Fibroblast of villous mesenchyme (primary cell): ENCODE measurements at places on chromosomes 6 and 20.
A peak's percentile ranks its signal among the peaks of the same experiment; 100 is the strongest.

GRCh38 chr6:38150681-38151296, 331.3 kb downstream of the ZFAND3 start:
- no peak for DNase-seq

DNA sequence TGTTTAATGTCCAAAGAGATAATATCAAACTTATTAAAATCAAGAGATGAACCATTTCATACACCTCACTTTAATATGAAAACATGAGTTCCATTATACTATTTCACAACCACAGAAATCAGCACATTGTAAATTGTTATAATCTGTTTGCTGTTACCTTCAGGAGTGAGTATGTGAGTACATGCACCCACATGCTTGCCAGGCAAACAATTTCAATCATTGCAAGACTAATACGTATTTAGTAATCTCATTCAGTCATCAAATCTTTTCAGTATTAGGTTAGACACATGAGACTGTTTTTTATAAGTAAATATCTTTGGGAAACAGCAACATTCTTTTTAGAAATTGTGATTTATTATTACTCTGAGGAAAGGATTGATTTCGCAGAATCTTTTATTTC, 9.3 kb upstream of the EPM2A start:
- no peak for DNase-seq

- DNase-seq = no peak
Observed at GRCh38 chr6:160735523-160735922, 33.5 kb downstream of the PLG start.

DNA sequence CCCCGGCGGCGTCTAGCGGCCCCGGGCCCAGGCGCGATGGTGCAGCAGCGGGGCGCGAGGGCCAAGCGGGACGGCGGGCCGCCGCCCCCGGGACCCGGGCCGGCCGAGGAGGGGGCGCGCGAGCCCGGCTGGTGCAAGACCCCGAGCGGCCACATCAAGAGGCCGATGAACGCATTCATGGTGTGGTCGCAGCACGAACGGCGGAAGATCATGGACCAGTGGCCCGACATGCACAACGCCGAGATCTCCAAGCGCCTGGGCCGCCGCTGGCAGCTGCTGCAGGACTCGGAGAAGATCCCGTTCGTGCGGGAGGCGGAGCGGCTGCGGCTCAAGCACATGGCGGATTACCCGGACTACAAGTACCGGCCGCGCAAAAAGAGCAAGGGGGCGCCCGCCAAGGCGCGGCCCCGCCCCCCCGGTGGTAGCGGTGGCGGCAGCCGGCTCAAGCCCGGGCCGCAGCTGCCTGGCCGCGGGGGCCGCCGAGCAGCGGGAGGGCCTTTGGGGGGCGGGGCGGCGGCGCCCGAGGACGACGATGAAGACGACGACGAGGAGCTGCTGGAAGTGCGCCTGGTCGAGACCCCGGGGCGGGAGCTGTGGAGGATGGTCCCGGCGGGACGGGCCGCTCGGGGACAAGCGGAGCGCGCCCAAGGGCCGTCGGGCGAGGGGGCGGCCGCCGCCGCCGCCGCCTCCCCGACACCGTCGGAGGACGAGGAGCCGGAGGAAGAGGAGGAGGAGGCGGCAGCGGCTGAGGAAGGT, 715 bp downstream of the SOX12 start:
- peak; percentile 63 for DNase-seq

GRCh38 chr20:53867741-53868351, 202.5 kb downstream of the BCAS1 start:
- no peak for DNase-seq

DNA sequence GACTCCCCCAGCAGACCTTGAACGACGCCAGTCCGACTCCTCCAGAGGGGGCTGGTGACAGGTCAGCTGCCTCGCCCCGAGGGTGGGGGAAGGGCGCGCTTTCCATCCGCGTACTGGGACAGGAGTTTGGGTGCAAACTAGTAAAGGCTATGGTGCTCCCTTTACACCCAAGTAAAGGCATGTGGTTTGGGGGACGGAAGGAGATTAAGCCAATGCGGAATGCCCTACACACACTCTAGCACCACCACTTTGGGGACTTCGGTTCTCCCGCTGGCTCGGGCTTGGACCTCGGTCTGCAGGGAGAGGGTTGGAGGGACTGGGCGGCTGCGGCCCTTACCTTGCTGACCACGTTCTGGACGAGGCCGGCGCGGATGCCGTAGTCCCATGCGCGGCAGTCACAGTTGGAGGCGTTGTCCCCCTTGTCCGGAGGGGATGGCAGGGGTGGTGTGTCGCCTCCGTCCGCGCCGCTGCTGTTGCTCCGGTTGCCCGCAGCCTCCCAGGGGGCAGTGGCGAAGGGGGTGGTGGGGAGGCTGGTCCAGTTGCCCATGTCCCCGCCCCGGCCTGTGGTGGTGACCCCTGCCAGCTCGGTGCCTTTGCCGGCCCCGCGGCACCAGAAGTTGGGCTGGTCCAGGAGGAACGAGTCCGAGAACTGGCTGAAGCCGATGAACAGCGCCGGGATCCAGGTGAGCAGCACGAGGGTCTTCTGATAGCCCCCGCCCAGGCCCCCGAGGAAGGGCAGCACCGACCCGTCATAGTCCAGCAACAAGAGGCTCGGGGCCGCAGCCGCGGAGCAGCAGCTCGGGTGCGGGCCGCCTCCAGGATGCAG, 1.1 kb downstream of the SLC22A23 start:
- DNase-seq = no peak

DNA sequence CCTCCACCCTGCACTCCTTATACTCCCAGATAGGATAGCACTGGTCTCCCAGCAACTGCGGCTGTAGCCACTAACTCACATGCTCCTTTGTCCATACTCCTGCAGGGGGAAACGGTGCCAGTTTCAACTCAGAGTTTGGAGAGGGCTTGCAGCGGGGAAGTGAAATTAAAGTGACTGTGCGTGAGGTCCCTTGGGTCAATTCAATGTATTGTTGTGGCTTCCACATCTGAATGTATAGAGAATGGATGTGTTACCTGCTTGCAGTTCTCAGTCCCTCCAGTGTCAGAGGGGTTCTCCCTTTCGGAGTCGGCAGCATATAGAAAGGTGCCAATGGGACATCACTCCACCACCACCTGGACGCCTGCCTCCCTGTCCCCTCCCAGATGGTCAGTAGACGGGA, 93.6 kb upstream of the CNKSR3 start:
- no peak for DNase-seq

DNA sequence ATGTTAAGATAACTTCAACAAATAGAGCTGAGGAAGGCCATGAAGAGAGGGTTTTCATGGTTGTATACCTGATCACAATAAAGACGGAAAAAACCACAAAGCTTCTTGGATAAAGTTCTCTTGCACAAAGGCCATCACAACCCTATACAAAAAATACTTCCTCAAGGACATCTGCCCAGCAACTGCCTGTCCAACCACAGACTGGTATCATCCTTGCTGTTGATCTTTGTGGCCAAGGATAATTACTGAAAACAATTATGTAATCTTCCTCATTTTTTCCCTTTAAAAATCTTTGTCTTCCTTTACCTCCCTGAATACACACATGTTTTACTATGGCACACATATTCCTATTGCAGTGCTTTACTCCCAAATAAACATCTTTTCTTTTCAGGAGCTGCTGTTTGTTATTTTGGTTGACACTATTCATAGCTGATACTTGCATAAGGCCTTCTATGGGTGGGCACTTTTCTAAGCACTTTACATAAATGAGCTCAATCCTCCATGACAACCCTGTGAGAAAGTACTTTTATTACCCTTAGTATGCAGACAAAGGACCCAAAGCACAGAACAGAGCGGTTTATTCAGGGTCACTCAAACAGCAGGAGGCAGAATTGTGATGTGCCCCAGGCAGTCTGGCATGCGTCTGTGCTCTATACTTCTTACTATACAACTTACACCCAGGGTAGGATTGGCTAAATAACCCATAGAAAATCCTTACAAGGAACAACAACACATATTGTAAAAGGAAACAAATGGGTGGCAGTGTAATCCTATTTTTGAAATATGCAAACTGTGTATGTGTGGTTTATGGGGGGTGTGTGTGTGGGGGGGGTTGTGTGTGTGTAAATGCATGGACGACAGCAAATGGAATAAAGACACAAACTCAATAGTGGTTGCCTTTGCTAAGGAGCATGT, 35.1 kb downstream of the SNRNP48 start:
- DNase-seq = no peak

DNA sequence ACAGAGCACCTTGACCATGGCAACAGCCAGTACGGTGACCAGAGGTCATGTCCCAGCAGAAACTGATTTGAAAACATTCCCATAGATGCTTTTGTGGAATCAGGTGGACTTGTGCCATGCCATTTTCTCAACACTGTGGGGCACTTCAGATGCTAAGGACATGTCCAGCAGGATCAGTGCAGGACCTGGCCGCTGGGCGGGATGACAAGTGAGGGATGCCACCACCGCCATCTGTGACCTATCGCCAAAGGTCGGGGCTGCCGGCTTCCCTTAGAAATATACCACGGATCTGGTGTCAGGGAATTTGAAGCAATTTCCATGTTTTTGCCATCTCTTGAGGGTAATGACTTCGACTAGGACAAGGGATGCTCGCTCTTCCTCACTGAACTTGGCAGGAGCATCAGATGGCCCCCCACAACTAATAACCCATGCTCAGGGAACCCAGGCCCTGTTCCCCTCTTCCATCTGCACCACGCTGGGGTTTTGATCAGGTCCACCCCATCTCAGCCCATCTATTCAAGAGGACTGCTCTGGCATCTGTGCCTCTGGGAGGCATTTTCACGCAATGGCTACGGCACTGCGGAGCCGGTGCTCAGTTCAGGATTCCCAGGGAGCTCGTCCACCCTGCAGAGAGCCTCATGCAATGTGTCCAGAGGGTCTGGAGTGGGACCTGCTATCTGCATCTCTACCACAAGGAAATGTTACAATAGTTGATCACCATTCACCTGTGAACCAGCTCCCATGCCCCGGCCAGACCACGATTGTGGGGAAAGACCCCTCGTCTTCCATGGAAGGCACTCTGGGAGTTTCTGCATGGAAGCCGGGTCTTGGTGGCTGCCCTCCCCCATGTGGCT, 302.6 kb downstream of the TAF4 start:
- no peak for DNase-seq

GRCh38 chr20:43982016-43982415, 67.4 kb downstream of the TOX2 start:
- DNase-seq = no peak

- no peak for DNase-seq
Observed at GRCh38 chr20:41587523-41587922, 30.7 kb downstream of the CHD6 start.

DNA sequence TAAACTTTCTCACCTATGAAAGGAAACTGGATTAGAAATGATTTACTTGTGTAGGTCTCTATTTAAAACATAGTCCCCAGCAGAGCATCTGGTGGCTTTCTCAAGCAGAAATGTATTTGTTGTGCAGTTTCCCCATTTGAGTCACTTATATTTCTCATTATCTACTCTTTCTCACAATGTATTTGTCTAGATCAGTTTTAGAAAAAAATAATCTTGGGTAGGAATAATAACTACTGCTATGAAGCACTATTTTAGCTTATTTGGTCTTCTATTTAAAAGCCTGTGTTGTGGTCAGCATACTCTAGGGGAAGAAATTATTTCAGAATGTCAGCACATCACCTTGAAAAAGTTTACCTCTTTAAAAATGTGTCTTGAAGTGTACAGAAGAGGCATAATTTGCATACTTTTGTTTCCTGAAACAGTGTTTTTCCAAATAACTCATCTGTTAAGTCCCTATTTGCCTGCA, 60.9 kb upstream of the PRL start:
- DNase-seq = no peak

GRCh38 chr20:54201268-54201846, 6.5 kb upstream of the PFDN4 start:
- DNase-seq = no peak

DNA sequence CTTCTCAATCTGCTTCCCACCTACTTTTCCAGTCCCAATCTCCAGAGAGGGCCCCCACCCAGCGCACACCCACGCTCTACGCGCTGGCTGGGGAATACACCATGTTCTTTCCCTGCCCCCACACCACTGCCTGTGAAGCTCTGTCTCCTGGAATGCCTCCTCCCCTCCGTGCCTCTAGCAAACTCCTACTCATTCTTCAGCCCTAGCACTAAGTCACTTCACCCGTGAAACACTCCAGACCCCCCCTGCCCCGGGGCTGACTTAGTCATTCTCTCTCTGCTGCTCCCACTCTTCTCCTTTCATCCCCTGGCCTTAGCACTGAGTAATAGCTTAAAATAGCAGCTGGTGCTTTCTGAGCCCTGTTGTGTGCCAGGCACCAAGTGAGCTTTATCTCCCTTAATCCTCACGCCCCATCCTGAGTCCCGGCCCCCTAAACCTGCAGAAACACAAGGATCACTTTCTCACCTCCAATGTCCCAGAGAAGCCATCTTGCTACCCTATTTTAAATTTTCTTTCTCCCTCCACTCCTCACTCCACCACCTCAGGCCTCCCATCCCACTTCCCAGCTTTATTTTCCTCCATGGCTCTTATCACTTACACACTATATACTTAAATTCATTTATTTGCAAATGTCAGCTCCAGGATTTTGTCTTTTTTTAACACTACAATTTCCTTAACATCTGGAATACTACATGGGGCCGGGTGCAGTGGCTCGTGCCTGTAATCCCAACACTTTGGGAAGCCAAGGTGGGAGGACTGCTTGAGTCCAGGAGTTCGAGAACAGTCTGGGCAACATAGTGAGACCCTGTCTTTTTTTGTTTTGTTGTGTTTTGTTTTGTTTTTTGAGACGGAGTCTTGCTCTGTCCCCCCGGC, 6.3 kb upstream of the PARD6B start:
- DNase-seq = peak; percentile 96

GRCh38 chr6:11055127-11055627, 11.1 kb upstream of the ELOVL2 start:
- peak; percentile 33 for DNase-seq
